Nephron progenitor cell (in vitro differentiated cells): ENCODE measurements at places on chromosomes 13 and 19.

GRCh38 chr13:23876265-23876664 lies 12.9 kb downstream of the MIPEP start:
- no peak for DNase-seq

DNA sequence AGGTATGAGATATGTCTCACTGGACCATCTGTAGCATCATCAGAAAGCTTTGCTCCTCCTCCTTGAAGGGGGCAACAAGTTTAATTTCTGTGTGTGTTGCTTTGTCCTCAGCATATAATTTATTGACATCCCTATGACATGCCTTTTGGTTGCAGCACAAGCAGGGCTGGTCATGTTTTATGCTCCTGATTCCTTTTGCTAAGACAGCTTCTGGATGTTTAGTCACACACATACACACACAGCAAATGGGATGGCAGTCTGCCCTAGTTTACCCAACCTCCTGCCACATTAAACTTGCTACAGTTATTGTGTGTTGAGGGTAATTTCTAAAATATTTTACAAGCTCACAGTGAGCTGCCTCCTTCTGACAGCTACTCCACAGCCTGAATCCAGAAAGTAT lies 217.9 kb upstream of the RXFP2 start:
- DNase-seq: no peak

GRCh38 chr19:13995878-13996765 lies 10.0 kb downstream of the RFX1 start:
- no peak for DNase-seq

DNA sequence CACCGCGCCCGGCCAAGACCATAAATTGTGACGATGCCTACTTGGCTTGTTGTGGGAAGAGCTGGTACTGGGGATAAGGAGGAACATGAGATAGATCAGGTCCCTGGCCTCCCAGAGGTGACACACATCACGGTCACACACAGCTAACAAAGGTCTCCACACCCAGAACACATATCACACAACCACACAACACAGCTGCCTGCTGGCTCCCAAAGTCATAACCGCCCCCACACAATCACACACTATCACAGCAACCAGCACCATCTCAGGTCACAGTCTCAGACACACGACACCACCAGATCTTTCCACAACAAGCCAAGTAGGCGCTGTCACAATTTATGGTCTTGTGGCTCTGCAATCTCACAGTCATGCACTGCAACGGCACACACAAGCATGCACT lies 5.7 kb downstream of the COL5A3 start:
- DNase-seq: no peak

DNA sequence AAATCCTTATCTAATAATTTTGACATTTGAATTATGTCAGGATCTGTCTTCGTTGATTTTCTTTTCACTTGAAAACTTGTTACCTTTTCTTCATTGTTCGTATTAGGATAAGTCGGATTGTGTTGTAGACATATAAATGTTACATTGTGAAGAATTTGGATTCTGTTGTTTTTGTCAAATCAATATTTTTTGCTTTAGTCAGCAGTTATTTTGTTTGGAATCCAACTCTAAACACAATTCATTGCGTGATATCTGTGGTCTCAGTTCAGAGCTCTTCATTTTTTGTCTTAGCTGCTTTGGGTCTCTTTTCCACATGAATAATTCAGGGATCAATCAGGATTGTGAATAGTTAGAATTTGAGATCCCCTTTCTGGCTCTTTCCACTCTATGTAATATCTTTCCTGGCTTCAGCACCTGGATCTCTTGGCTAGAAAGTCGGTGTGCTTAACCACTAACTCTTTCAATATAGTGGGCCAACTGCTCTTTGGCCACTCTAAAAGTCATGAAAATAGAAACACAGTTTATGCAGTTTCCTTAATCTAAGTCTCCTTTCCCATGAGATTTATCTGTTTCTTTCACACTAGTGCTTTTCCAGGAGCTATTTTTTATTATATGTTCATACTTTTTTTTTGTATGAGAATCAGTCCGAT lies 2494.2 kb upstream of the PCDH20 start:
- no peak for DNase-seq

- no peak for DNase-seq
These were observed 26.6 kb downstream of the ZSWIM9 start for GRCh38 chr19:48196933-48197665.

DNA sequence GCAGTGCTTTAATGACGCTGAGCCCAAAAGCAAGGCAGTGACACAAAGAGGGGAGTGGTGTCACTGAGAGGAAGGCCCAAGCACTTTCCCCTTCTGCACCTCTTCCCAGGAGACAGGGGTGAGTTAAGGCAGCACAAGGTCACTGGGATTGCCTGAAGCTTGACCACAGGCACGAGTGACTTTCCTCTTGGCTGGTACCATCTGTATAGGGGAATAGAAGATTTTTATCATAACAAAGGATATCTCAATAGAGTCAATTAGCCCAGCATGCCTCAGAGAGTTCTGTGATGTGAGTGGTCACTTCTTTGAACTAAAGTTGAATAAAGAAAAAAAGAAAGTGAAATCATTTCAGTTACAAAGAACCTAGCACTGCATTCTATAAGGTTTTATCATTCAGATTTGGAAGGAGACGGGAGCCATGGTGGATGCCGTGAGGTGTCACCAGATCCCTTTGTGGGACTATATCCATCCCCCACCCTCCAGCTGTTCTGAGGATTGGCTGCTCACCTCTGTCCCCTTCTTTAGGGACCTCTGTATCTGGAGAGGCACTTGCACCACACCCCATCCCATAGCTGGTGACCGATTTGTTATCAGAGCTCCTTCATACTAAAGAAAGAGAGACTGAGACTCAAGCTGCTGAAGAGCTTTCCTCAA lies 291.2 kb downstream of the DCT start:
- DNase-seq: no peak

- DNase-seq: no peak
These were observed 3.1 kb downstream of the VPS36 start for GRCh38 chr13:52447354-52447753.

GRCh38 chr19:5823579-5824281 lies 15.8 kb downstream of the FUT6 start:
- no peak for DNase-seq

DNA sequence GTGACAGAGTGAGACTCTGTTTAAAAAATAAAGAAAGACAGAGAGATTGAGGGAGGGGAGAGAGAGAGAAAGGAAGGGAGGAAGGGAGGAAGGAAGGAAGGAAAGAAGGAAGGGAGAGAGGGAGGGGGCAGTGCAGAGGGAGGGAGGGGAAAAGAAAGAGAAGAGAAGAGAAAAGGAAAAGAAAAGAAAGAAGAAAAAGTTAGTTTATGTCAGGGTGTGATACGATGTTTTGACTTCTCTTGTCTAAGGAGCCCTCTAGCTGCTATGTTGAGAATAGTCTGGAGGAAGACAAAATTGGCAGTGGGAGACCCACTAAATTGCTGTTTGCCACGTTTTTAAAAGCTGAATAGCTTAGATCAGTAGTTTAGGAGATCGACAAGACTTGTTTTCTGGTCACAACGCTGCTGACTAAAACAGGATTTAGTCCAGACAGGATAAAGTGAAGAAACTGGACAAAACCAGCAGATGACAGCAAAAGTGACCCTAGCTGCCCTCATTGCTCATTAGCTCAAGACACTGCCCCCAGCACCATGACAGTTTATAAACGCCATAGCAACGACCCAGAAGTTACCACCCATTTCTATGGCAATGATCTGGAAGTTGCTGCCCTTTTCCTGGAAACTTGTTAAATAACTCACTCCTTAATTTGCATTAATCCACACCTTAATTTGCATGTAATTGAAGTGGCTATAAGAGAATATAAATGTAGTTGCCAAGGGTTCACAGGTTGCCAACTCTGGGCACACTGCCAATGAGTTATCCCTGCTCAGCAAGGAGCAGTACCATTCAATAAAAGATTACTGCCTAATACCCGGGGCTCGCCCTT lies 11.1 kb downstream of the TEX101 start:
- no peak for DNase-seq

DNA sequence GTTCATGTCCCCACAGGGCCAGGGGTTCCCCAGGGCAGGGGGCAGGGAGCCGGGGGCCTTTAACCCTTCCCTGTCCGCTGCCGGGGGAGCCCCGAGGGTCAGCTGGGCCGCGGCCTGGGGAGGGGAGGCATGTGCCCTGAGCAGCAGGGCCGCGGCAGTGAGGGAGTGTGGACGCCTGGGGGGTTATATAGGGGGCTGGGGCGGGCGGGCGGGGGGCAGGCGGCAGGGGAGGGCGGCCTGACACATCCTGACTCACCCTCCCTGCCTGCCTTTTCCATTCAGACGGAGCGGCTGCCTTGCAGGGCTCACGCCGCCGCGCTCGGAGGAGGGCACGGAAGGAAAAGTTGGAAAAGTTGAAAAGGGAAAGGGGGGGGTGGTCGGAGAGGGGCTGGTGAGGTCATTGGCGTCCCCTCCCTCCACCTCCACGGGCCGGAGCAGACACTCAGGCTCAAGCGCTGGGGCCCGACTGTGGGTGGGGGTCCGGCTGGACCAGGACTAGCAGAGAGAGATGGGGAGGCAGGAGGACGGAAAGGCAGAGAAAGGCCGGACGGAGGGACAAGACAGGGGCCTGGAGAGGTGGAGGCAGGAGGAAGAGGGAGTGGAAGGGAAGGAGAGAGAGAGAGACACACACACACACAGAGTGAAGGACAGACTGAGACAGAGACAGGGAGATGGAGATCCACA lies at the start of gene IL11:
IL11 (minus strand) TSS at position 159 of the 684 bp plus-strand sequence; CDS start at position 6, 153 bp downstream.
- DNase-seq: no peak

- no peak for DNase-seq
These were observed 34.4 kb upstream of the ZNF835 start for GRCh38 chr19:56705939-56706338.

GRCh38 chr19:13154241-13154778 lies 4.1 kb downstream of the IER2 start:
- peak; percentile 46 for DNase-seq

GRCh38 chr19:16886305-16886880 lies 2.4 kb upstream of the F2RL3 start:
- DNase-seq: no peak

- DNase-seq: peak; percentile 30
These were observed 635.4 kb upstream of the ARGLU1 start for GRCh38 chr13:107203146-107203847.

DNA sequence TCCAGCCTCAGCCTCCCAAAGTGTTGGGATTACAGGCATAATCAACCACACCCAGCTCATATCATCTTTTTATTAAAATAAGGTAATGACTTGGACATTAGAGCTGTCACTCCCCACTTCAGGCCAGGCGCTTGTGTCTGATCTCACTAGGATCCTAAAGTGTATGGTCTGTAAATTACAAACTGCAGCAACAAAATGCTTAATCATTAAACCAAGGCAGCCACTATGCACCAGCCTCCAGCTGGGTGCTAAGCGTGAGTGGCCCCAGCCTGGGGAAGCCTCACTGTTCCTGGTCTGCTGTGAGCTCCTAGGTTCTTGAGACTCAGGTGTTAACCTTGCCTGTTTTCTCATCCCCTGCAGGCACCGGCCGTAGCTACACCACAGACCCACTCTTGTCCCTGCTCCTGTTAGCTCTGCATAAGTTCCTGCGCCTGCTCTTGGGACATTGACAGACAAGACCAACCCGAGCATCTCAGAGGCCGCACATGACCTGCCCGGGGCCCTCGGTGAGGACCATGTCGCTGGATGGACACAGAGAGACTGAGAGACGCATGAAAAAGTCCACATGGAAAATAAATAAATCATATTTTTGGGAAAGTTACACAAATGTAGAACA lies 37.8 kb downstream of the VSTM2B start:
- DNase-seq: no peak

GRCh38 chr19:3821857-3822364 lies 35.7 kb upstream of the MATK start:
- DNase-seq: peak; percentile 87

DNA sequence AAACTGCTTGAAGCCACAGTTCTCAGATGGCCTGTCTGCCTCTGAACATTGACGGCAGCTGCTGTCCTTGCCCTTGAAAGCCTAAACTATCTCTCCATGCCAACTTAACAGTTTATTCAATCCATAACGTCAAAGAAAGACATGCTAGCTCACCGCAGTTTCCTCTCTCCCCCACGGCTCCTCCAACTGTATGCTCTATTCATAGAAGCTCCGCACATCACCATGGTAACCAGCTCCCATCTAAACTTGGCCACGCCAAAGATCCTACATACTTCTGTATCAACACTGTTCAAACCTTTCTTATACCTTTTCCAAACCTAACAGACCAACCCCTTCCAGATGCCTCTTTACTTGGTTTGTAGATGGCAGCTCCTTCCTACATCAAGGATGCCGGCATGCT lies 48.6 kb downstream of the ZNF91 start:
- DNase-seq: no peak

DNA sequence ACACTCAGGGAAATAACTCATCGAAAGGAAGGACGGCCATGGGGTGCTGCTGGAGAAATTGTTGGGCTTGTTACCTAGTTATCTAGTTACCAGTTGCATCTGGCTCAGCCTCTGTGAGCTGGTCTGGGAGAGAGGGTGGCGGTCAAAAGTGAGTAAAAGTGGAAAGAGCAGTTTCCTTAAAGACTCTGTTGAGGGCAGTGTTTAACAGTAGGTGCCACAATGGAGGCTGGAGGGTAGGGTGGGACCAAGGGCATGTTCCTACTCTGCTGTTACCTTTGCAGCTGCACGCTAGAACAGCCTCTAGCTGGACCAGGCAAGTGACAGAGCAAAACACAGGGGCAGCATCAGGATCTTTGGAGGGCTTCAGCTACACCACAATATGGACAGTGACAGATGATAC lies 228.8 kb upstream of the STARD13 start:
- no peak for DNase-seq

DNA sequence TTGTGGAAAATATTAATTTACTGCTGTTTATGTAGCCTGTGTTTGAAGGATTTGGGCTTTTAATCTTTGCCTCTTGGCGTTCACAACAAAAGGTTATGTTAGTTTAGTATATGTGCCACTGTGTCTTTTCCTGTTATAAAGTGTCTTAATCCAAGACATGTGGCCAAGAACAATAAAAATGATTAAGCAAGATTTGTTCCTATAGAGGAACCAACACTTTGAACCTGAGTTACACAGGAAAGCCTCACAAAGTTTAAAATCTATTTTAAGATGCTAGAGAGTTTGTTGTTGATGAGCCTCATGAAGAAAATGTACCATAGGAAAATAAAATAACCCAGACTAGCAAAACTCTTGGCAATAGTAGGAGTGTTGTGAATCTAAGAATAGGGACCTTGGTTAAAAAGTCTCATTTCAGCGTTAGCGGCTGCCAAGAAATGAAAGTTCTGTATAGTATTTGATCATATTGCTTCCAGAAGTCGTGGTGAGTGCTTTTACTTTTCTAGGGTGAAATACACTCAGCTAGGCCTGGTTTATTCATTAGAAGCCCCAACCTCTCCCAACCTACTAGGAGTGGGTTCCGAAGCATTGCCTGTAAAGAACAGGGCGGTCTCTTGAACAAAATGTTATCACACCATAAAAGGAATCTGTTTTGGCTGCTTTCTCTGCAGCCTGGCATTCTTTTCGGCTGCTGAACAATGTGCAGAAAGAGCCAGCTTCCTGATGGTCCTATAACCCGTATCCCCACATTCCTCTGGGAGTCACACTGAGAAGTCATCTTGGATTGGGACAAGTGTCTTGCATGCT lies 102.6 kb downstream of the LRCH1 start:
- DNase-seq: no peak

- no peak for DNase-seq
These were observed 30.3 kb upstream of the ZNF492 start for GRCh38 chr19:22603518-22604440.
